ENCODE measurements at places on chromosomes 3 and 15. TPM values are rescaled to one million over a fixed set of nuclear protein-coding genes. Genes with fewer than 3 reads are reported as not detected.

GRCh38 chr3:123785602-123786001, 98.5 kb downstream of the MYLK start:
- H3K4me3 ChIP-seq = no peak overlapping the region
- no peaks in the 10 kb centered on the region for H3K27me3 ChIP-seq
- no peak overlapping the region for H3K27ac ChIP-seq
- H3K4me1 ChIP-seq = no peaks in the 10 kb centered on the region

GRCh38 chr3:122515870-122516269, 1.1 kb upstream of the KPNA1 start:
- H3K4me3 ChIP-seq = no peak overlapping the region
- no peaks in the 10 kb centered on the region for H3K36me3 ChIP-seq
- DNase-seq = no peak

GRCh38 chr3:46681856-46682540, 11.5 kb downstream of the ALS2CL start:
- no peaks in the 10 kb centered on the region for H3K27me3 ChIP-seq
- no peak overlapping the region for H3K27ac ChIP-seq
- H3K36me3 ChIP-seq = no peaks in the 10 kb centered on the region
- DNase-seq = no peak

DNA sequence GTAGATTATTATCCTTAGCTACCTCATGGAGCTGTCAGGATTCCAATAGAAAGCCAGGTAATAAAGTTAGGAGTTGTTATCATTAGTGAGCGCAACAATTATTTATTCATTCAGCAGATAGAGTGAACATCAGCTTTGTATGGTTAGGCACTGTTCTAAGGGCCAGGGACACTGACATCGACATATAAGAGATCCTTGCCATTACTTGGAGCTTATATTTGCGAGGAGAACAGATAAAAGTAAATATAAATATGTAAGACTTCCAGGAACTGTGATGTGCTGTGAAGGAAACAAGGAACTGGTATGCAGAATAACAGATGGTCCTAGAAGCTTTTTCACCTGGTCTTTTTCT, 473 bp downstream of the LSM3 start:
- H3K36me3 ChIP-seq = peaks cover 7% of the 10 kb centered on the region
- peak overlapping the region; percentile 98 for H3K27ac ChIP-seq
- H3K4me3 ChIP-seq = peak overlapping the region; percentile 82
- H3K4me1 ChIP-seq = no peaks in the 10 kb centered on the region
- H3K27me3 ChIP-seq = no peaks in the 10 kb centered on the region

DNA sequence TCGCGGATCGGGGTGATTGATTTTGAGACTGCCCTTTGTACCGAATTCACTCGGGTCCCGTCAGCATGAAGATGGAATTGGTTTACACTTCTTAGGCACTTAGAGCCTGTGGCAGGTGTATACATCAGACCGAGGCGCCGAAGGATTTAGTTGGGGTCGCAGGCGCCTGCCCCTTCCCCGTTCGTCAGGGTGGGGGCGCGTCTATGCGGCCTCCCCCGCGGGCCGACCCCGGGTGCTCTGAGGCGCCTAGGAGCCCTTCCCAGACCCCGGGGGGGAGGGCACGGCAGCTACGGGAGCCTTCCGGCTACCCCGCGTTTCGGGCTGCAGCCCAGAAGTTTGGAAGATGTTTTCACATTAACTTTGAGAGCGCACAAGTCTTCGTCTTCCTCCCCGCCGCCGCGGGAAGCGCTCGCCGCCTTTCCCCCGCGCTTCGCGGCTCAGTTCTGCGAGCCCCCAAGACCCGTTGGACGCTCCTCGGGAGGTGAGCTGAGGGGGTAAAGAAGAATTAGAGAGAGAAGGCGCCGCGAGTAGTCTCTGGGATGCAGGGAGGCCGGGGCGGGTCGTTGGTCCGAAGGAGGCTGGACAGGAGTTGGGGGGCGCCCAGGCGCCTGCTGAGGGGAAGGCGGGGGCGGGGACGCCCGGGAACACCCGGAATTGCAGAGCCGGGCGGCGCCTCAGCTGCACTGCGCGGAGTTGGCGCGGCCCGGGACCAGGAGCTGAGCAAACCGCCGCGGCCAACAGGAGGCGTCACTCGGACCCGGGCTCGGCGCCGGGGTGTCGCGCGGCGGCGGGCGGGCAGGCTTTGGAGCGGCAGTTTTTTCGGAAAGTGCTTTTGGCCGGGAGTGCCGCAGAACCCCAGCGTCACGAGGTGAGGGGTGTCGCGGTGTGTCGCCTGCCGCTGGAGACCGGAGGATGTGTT, 780 bp downstream of the TIPARP start:
- peak overlapping the region; percentile 90 for H3K4me3 ChIP-seq
- DNase-seq = peak; percentile 57
- no peaks in the 10 kb centered on the region for H3K36me3 ChIP-seq
- peak overlapping the region; percentile 94 for H3K27ac ChIP-seq
- H3K4me1 ChIP-seq = no peaks in the 10 kb centered on the region

Gene LSAMP
- 3.8 TPM for total RNA-seq

Gene CHL1
- total RNA-seq = 40.3 TPM

Gene SNTN
- total RNA-seq = not detected

Gene ALDH1A3
- 207 TPM for total RNA-seq

Gene TTLL13
- 0.15 TPM for total RNA-seq
